ENCODE measurements at places on chromosomes 13 and 19.

- peak; percentile 52 for DNase-seq
Observed at GRCh38 chr13:114339857-114340534, 25.7 kb downstream of the CHAMP1 start.

DNA sequence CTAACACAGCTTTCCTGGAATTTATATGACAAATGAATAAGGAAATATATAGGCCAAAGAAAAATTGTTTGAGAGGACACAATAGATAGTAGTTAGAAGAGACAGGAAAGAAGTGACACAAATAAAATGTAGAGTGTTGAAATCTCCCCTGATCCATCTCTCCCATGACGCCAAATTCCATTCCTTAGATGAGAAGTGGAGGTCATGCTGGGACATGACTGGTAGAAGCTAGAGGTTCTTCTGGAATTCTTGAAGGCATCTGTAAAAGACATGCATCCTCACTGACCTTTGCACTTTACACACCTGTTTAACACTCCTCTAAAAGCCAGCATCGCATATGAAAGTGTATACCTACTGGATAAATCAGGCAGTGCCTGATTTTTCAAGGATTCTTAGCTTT, 67.8 kb downstream of the DGKH start:
- DNase-seq, result no peak

DNA sequence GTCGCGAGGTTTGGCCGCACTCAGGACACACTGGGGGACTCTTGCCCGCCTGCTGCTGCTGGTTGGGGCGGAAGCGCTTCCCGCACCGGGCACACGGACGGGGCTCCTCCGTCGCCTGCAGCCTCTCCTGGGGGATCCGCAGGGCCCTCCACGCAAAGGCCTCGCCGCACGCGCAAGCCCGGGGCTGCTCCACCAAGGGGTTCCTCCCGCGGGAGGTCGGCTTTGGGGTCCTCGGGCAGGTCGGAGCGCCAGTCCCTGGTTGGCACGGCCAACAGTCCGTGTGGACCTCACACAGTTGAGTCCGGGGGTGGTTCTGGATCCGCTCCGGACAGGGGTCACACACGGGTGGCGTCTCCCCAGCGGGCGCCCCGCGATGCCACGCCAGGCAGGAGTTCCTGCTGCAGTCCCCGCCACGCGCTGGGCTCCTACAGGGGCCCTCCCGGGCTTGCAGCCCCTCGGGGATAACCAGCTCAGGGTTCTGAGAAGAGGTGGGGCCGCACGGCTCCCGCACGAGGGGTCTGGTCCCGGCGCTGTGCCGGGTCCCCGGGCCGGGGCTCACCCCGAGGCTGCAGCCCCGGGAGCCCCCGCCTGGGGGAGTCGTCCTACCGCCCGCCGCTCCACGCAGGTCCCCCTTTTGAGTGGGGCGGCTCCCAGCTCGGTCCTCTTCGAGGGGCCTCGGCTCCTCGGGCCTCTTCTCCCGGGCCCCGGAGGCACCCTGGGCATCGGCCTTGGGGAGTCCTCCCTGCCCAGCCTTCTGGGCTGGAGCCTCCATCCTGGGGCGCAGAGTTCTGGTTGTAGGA, 6.2 kb upstream of the ZNF497 start:
- DNase-seq, result no peak

DNA sequence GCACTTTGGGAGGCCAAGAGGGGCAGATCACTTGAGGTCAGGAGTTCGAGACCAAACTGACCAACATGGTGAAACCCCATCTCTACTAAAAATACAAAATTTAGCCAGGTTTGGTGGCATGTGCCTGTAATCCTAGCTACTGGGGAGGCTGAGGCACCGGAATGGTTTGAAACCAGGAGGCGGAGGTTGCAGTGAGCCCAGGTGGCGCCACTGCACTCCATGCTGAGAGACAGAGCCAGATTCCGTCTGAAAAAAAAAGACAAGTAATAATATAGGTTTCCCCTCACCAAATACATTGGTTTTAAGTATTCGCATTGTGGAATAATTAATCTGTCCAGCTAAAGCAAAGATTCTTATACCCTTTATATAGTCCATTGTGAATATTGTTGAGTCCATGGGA, 1544.6 kb downstream of the OLFM4 start:
- DNase-seq, result no peak

DNA sequence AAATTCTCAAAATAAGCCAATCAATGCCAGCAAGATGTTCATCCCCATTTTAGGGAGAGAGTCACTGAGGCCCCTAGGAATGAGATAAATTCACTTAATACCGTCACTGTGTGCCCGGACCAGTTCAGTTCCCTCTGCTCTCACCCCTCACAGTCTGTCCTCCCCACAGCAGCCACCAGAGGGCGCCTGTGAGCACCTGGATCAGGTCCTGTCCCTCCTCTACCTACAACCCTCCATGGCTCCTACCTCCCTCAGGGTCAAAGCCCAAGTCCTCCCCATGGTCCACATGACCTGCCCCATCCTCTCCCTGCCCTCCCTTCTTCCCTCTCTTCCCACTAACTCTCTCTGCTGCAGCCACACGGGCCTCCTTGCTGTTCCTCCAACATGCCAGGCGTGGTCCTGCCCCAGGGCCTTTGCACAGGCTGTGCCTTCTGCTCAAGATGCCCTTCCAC, 42.0 kb upstream of the NFIC start:
- DNase-seq, result peak; percentile 87

DNA sequence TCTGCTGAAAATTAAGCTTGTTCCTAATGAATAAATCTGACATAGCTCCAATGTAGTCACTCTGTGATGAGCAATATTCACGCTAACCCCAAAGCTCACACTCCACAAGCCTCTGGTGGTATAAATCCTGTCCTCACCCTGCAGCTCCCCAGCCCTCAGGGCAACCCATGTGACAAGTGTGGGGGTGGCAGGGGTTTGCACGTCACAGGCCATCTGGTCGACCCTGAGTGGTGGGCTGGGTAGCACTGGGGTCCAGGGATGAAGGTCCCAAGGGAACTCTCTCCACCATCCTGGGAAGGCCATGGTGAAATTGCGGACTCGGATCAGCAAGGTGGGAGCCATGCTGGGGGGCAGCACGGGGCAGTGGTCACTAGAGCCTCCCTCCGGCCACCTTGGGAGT, 100.0 kb upstream of the SOX1 start:
- DNase-seq, result no peak

GRCh38 chr19:15197275-15197941, 3.4 kb downstream of the NOTCH3 start:
- no peak for DNase-seq

DNA sequence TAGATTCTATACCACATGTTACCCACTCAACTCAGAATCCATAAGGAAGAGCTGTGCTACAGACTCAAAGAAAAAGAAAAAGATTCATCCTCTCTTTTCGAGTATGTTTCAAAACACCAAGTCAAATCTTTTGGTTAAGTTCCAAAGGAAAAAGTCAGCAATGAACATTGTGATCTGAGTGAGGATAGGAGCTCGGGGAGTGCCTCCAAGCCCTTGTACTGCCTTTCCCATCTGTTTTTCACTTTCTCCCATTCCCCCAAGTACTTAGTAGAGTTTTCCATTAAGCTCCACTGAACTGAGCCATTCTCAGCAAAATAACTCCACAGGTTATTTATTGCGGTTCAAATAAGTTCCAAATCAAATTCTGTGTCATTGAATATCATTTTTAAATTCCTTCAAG, 47.7 kb upstream of the MAB21L1 start:
- no peak for DNase-seq

- DNase-seq, result no peak
Observed at GRCh38 chr13:49100637-49101570, 119.2 kb upstream of the MLNR start.

GRCh38 chr13:26327940-26328725, 74.2 kb downstream of the CDK8 start:
- no peak for DNase-seq

GRCh38 chr13:29562786-29563438, 32.6 kb downstream of the SLC7A1 start:
- no peak for DNase-seq

- DNase-seq, result no peak
Observed at GRCh38 chr19:16836115-16837034, 7.2 kb downstream of the SIN3B start.

DNA sequence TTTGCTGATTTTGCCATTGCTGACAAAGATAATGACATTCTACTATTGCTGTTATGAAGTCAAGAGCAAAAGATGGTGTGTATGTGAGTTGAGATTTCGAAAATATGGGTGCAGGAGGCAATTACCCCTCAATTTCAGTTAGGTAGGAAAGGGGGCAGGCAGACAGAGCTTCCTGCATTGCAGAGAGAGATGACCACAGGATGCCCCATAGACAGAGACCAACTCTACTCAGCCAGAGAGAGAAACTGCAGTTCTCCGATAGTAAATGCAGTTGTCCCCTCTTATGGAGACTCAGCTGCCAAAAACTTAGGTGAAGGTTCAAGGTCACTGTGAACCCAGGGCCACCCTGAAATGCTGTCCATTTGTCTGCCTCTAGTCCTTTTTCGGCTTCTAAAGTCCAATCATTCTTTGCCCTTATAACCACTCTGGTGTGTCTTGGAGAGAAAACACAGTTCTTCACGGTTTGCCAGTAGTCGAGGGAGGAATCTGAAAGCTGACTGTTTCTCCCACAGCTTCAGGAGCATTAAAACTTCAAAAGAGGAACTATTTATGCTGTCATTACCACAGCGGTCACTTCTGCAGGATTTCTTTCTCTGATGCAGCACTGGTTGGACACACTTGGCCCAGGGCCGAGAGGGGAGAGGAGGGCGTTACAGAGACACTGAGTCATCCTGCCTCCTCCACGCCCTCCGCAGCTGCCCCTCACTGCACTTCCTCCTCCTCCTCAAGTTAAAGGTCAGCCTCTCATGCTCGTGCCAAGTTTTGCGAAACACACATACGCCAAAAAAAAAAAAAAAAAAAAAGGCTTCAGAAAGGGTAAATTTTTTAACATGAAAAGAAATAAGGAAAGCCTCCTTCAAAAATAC, 264.3 kb downstream of the FOXO1 start:
- DNase-seq, result peak; percentile 64

- DNase-seq, result no peak
Observed at GRCh38 chr19:15374796-15375440, 4.7 kb downstream of the AKAP8 start.

- DNase-seq, result no peak
Observed at GRCh38 chr19:35106291-35106583, 9.4 kb upstream of the FXYD3 start.

DNA sequence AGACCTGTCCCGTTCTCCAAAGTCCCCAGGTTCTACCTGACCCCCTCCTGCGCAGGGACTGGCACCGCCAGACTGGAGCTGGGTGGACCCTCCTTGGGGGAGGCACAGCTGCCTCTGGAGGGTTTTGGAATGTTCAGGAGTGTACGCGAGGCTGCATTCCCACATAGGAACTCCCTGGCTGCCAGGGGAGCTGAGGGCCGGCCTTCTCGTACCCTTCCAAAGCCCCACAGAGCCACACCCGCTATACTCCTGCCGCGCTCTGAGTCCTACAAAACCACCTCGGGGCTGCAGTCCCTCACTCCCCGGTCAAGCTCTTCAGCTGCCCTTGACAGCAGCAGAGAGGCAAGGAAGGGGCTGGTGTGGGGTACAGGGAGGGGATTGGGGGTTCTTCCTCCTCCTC, 484 bp upstream of the MUC16 start:
- DNase-seq, result no peak

DNA sequence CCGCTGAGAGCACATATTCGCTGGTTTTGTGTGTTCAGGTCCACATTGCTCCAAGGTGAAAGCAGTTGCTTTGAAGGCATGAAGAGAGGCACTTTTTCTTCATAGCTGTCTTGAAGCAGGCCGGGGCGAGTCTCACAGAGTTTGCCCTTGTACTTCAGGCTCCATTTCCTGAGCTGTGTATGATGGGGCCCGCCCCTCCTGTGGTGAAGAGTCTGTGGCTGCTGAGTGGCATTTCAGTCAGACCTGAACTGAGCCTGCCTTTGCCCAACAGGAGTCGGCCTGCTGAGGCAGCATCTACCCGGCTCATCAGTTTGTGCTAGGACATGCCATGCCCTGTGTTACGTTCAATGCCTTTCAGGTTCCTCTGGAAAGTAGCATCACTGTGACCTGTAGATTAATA, 44.4 kb upstream of the C1QTNF9 start:
- peak; percentile 87 for DNase-seq

- DNase-seq, result no peak
Observed at GRCh38 chr13:60756306-60756705, 359.3 kb downstream of the TDRD3 start.

DNA sequence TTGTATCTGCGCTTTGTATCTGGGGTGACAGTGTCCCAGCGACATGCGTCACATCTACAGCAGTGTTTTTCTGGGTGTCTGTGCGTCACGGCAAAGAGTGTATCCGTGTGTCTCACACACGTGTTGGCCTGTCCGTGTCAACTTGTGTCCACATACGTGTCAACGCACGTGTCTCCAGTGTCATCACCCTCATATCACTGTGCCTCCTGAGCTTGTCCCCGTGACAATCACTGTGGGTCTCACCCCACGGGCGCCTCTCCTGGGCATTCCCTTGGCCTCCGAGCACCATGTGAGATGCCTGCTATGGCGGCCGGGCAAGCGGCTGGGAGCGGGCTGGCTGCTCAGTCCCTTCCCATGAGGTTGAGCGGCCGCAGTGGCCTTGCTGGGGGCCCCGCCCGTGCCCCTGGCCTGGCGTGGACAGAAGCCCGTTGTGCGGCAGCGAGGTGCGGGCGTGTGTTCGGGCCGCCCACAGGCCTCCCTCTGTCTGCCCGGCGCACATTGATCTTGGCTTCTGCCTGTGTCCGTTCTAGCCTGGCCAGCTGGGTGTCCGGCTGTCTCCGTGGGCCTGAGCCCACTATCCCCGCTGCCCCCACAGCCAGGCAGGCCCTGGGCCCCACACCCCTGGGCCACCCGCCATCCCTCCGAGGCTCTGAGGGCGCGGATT, 6.4 kb downstream of the NFIX start:
- DNase-seq, result no peak

GRCh38 chr13:102495663-102496062, 93.8 kb upstream of the FGF14 start:
- DNase-seq, result no peak

DNA sequence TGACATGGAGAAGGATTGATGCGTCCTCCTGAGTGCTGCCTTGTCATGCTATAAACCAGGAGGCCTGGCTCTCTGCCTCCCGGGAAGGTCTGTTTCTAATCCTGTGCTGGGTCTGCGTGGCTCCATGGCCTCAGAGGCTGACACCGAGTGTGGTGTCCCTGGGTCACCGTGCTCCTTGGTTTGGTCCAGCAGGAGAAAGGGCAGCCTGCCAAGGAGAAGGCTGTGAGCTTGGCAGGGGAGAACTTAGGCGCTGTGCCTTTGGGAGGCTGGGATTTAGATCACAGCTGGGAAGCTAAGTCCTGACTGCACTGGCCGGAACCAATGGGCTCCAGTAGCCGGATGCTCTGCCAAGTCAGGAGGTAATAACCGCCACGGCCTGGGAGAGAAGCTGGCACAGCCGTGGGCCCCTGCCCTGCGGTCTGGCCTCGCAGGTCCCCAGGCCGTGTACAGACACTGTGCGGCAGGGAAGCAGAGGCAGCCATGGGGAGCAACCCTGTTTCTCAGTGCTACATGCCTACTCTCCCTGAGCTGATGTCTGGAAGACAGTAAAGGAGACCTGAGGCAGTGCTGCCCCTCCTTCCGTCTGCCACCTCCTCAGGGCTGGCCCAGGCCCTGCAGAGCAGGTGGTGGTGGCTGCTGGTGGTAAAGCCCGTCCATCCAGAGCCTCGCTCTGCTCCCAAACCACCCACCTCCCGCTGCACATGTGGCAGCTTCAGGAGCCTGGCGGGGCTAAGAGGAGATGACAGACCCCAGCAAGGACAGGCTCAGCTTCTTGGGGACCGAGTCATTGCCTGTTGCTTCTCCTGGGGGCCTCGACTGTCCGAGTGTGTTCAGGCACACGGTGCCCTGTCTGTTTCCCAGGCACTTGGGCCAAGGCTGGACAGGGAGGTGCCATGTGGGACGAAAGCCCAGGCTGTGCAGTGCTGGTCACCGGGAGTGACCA, 44.9 kb downstream of the C13orf46 start:
- DNase-seq, result no peak

GRCh38 chr19:8938576-8938975, 71.6 kb downstream of the MUC16 start:
- no peak for DNase-seq
